ENCODE measurements at places on chromosomes 3 and 15. TPM values are rescaled to one million over a fixed set of nuclear protein-coding genes. Genes with fewer than 3 reads are reported as not detected.
A peak's percentile ranks its signal among the peaks of the same experiment; 100 is the strongest.

The CYP1A2 gene
- not detected for total RNA-seq

DNA sequence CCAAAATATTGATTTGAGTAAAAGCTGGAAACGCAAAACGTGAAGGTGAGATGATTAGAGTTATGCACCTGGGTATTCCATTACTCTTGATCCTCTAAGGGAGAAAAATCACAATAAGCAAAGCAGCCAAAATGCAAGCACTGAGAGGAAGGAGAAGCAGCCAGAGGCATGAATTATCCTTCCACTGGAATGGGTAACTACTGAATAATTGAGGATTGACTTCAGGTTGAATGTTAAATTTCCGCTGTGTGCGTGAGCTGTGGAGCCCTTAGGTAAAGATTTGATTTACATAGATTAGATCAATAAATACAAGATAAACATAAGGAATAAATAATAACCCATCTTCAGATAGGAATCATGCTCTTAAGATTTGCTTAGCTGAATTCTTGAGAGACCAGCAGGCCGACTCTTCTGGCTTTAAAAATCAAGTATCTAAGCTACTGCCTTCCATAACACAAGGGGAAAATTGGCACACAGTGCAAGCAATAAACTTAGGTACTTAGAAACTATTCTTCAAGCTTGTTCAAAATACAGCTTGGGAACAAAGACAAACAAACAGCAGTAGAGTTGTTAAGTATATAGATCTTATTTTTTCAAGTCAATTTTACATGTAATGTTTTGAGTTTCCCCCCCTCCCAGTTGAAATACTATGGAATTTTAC is 1459.5 kb downstream of the ZPLD1 start:
- DNase-seq: no peak

DNA sequence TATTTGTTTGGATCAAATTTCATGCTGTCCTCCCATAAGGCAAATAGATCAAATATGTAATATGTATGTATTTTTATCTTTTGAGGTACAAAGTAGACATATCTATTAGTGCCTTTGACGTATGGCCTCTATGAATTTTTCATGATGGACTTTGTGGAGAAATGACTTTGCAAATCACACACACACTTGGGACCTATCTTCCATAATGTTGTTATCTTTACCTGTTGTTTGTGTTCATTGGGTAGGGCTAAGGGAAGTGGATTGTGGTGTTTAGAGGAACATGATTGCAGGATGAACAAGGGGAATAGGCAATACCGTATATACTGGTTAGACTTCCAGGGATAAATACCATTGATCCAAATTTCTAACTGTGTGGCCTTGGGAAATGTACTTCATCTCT is 142.3 kb downstream of the GHSR start:
- DNase-seq: no peak

The CFAP92 gene
- total RNA-seq: not detected

The SCAMP5 gene
- total RNA-seq: 0.19 TPM

The FSD2 gene
- total RNA-seq: not detected

DNA sequence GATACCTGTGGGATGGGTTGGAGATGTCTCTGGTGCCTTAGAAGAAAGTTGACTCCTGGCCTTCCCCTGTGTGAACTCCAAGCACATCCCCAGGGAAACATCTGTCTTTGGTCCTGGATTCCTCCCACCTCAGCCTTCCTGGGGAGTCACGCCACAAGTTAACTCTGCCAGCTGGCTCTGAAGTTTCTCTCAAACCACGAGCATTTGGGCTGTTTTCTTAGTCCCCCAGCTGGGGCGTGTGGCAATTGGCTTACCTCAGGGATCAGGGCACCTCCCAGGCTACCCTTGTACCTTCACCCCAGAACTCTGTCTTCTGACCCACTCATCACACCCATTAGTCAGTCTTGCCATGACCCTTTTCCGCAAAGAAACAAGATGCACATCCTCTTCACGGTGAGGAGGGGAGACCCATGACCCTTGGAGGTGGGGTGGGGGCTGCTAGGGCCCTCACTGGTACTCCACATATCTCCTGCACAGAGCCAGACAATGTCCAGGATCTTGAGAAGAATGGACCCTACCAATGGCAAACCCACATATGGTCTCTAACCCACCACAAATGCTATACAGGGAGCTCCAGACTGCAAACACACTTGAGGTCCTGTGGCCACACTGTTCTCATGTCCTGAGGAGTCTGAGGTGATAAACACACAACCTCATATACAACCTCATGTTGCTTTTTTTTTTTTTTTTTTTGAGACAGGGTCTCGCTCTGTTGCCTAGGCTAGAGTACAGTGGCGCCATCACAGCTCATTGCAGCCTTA is 3.9 kb downstream of the NEIL1 start:
- DNase-seq: peak; percentile 24

GRCh38 chr15:59371458-59372351 is 966 bp downstream of the MYO1E start:
- no peak for DNase-seq

The DNAH12 gene
- total RNA-seq: not detected

- DNase-seq: no peak
Measured at GRCh38 chr15:35166730-35167359, 81.8 kb upstream of the NANOGP8 start.

GRCh38 chr3:54176106-54176505 is 53.8 kb downstream of the CACNA2D3 start:
- no peak for DNase-seq

Data from activated CD4-positive, alpha-beta memory T cell treated with anti-CD3 and anti-CD28 coated beads for 36 hours (primary cell).